ENCODE measurements at places on chromosomes 12 and 14.

GRCh38 chr12:92419201-92419600 lies 273.6 kb upstream of the BTG1 start:
- DNase-seq = no peak

- peak; percentile 11 for DNase-seq
Observed at GRCh38 chr12:14185427-14186192, 179.9 kb upstream of the ATF7IP start.

- DNase-seq = no peak
Observed at GRCh38 chr12:59382282-59383078, 213.3 kb upstream of the SLC16A7 start.

DNA sequence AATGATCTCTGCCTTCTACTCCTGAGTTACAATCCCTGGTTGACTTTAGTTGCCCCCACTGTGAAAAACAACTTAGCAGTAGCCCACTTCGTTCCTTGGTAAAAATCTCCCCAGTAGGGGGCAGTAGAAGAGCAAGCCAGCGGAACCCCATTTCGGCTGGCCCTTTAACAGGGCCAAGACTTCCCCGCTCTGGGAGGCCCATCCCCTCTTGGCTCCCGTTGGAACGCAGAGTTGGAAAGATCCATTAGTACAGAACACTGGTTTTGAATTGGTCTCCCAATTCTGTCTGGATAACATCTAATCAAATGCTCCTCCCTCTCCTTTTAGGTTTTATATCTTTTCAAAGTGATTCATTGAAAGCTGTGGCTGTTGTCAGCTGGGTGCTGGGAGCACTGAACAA lies 1133.3 kb downstream of the BCL11B start:
- peak; percentile 14 for DNase-seq

- DNase-seq = no peak
Observed at GRCh38 chr12:25074954-25075353, 120.0 kb downstream of the DNAI7 start.
